ENCODE measurements at places on chromosomes 2 and 18. TPM values are rescaled to one million over a fixed set of nuclear protein-coding genes. Genes with fewer than 3 reads are reported as not detected.

The FAHD2B gene
- 6.8 TPM for total RNA-seq

GRCh38 chr2:180520206-180520605 lies 460.2 kb upstream of the UBE2E3 start:
- DNase-seq: no peak

GRCh38 chr2:174744111-174744510 lies 20.2 kb downstream of the CHRNA1 start:
- DNase-seq: no peak

- DNase-seq: no peak
These were observed 69.5 kb upstream of the SPTBN1 start for GRCh38 chr2:54386585-54386984.

GRCh38 chr2:37851828-37852584 lies 73.1 kb upstream of the RMDN2 start:
- DNase-seq: no peak

DNA sequence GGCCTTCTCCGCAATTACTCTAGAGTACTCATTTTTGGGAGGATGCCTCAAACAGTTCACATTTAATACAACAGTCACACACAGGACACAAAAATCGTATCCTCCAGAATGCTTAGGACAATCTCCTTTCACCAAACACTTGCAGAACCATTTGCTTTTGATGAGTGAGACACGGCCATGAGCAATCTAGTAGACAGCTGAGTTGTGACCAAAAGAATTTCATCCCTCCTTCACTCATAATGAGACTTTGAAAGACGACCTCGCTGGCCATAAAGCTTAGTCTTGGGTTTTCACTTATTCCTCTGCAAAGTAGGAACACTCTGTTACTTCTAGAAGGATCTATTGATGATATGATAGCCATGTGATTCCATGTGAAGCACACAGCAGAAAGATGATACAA lies 87.5 kb upstream of the SLC35G4 start:
- DNase-seq: no peak
